ENCODE measurements at places on chromosomes 11 and 22.

GRCh38 chr22:20258584-20259326 is 9.4 kb downstream of the RTN4R start:
- no peak for DNase-seq

- DNase-seq: no peak
Observed at GRCh38 chr22:37669586-37669985, 5.8 kb upstream of the LGALS1 start.

DNA sequence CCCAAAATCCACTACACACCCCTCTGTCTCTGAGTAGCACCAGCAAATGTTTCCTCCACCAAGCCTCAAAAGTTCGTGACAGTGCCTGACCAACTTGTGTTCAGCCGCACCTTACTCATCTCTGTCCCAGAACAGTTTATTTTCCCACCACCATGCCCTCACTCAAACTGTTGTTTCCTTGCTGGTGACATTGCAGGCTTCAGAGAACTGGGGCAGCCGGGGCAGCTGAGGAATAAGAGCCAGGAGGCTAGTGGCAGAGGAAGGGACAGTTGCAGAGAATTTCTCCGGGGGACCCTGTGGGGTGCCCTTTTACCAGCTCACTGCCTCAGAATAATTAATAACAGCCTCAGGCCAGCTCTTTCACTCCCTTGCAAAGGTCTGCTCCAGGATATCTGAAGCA is 709 bp upstream of the KCNE3 start:
- no peak for DNase-seq

- DNase-seq: no peak
Observed at GRCh38 chr11:47593492-47593933, 698 bp downstream of the C1QTNF4 start.

DNA sequence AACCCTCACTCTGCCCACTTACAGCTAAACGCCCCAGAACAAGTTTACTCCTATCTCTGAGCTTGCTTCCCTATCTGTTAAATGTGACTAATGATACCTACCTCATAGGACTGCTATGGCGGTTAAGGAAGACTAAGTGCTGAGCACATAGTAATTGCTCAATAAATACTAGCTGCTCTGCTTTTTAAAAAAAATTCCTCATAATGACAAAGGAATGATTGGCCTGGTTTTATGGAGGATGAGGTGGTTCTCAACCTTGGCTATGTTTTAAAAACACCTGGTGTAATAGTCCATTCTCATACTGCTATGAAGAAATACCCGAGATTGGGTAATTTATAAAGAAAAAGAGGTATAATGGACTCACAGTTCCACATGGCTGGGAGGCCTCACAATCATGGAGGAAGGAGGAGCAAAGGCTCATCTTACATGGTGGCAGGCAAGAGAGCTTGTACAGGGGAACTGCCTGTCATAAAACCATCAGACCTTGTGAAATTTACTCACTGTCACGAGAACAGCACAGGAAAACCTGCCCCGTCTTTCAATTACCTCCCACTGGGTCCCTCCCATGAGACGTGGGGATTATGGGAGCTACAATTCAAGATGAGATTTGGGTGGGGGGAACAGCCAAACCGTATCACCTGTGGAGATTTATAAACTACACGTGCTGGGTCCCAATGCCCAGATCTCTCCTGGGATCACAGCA is 127.2 kb upstream of the SYT13 start:
- DNase-seq: no peak

- no peak for DNase-seq
Observed at GRCh38 chr11:60777572-60777971, 7.6 kb upstream of the MS4A10 start.

- no peak for DNase-seq
Observed at GRCh38 chr11:116694815-116695590, 77.8 kb downstream of the BUD13 start.

DNA sequence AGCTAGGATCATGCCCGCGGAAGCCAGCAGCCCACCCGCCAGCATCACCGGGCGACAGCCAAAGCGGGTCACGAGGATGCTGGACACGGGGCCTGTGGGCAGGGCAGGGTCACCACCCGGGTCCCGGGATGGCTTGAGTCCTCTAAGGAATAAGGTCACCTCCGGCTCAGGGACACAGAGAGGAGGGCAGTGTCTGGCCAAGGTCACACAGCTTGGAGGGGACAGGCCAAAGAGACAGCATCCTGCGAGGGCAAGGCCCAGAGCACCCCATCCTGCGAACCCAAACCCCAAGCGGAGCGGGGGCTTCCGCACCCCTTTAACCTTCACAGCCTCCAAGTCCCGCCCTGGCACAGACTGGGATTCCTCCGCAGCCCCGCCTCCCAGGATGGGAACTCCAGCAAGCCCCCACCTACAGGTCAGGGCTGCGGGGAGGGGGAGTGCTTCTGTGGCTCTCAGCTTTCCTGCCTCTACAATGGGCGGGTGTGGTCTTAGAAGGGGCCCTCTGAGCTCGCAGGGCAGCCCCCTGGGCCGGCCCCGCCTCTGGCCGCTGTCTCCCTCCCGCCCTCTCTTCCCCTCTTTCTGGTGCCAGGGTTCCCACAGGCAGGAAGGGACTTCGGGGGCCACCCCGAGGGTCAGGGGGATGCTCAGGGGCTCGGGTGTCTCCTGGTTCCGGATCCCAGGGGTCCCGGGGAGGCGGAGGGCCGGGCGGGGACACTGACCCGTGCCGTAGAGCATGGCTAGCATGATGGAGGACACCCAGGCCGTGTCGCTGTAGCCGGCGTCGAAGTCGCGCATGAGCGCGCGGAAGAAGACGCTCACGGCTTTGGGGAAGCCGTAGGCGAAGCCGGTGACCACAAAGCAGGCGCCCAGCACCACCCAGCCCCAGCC is 1.8 kb downstream of the SLC16A8 start:
- no peak for DNase-seq

- no peak for DNase-seq
Observed at GRCh38 chr11:123308077-123308476, 113.0 kb upstream of the CLMP start.

GRCh38 chr11:2443406-2443805 is 908 bp downstream of the TRPM5 start:
- DNase-seq: no peak

DNA sequence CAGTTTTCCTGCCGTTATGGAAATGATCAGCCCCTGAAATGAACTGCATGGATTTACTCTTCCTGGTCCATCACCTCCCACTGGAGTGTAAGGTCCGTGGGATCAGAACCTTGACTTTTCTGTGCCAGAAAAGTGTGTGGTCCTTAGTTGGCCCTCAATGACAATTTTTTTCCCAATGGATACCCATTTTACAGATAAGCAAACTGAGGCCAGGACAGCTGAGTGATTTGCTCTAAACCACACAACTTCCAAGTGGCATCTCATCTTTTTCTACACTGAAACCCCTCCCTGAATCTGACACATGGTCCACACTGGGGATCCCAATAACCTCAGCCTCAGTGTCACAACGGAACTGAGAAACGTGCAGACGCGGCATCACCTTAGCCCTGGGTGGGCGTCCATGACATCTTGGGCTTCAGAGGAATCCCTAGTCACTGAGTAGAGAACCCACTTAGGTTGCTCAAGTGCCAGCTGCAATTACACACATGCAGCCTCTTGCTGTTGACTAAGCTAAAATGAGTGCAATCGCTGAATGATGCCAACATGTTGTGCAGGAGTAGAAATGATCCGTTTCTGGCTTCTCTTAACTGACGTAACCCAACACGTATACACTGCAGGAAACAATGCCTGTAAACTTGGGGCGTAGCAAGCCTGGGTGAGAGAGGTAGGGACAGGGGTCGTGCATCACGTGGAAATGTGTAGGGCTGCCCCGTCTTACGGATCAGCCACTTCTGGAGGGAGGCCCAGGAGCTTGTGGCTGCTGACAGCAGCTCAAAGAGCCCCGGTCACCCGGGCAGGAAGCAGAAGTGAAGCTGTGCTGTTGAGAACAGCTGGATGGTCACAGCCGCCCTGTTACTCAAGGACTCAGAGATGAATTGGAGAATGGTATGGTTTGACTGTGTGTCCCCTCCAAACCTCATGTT is 136.3 kb downstream of the SHANK2 start:
- no peak for DNase-seq

- DNase-seq: no peak
Observed at GRCh38 chr11:112265659-112266409, 5.2 kb upstream of the PLET1 start.

DNA sequence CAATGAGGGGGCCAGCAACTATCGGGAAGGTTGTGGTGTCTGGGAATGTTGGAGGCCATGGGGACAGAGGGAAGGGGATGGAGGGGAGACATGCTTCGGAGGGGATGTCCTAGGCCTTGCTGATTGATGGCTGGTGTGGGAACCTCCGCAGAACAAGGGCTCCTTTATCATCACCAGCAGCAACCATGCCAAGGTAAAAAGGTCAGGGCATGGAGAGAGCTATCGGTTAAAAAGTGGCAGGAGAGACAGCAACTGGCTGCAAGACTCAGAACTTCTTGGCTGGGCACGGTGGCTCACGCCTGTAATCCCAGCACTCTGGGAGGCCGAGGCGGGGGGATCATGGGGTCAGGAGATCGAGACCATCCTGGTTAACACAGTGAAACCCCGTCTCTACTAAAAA is 3.0 kb downstream of the GSTT4 start:
- no peak for DNase-seq

GRCh38 chr11:74532501-74533246 is 39.1 kb upstream of the LIPT2 start:
- no peak for DNase-seq

GRCh38 chr11:31792456-31792855 is 18.7 kb downstream of the PAX6 start:
- DNase-seq: no peak

DNA sequence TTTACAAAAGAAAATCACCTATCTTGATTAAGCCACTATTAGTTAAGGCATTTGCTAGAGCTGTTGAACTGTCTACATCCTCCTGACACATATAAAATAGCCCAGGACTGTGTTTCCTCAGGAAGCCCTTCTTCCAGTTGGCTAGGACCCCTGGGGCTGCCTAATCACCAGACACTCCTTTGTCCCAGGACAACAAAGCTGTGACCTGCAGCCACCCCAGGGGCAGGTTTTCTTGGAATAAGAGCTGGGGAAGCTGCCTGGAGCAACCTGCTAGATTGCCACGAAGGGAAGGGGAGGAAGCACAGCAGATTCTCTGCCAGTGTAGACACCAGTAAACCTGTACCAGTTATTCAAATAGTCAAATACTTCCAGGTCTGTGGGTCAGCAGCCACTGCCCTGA is 17.6 kb downstream of the CHST1 start:
- DNase-seq: no peak

DNA sequence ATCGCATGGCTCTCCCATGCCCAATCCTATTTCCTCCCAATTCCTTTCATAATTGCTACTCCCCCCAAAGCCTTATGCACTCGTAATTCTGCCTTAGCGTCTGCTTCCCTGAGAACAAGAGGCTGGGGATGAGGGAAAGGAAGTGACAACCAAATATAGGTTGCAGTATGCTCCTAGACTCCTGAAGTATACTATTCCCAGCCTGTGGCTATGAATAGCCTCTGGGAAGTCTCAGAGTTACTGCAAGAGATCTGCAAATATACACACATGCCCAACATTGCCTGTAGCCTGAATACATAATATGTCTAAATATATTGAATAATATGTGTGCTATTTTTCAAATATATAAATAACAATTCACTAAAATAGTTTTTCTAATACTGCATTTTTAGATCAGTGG is 96.1 kb upstream of the CD44 start:
- no peak for DNase-seq

DNA sequence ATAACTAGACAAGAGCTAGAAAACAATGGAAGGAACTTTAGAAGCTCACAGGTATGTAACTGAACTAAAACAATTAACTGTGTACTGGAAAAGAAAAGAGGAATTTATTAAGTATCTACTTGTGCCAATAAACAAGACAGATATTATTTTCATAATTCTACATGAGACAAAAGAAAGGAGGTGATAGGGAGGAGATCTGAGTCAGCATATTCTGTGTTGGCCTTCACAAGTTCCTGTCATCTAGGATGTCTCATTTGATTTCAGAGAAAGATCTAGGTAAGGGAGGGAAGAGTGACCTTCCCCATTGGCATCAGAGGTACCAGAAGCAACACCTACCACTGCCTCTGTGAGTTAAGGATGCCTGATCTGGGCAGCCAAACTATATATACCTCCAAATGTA is 34.8 kb upstream of the TEAD1 start:
- no peak for DNase-seq

- no peak for DNase-seq
Observed at GRCh38 chr11:41110527-41110926, 348.9 kb downstream of the LRRC4C start.
